Hair follicle dermal papilla cell (primary cell): ENCODE measurements at places on chromosomes 7 and 10. TPM values are rescaled to one million over a fixed set of nuclear protein-coding genes. Genes with fewer than 3 reads are reported as not detected.

Gene TAS2R38
- total RNA-seq, result not detected in 2 replicates

Gene COBL
- not detected in 2 replicates for total RNA-seq

Gene OR2A25
- not detected in 2 replicates for total RNA-seq

Gene STOX1
- total RNA-seq, result under 0.01 and 0.12 TPM in 2 replicates

Gene VSIR
- 52.4 and 52.9 TPM in 2 replicates for total RNA-seq

Gene PDE6C
- total RNA-seq, result not detected in 2 replicates

Gene MRLN
- total RNA-seq, result not detected in 2 replicates

Gene FKBP9
- 590 and 600 TPM in 2 replicates for total RNA-seq

Gene KNDC1
- total RNA-seq, result 0.49 and 0.73 TPM in 2 replicates

Gene CXCL12
- 269 and 307 TPM in 2 replicates for total RNA-seq

Gene MYO3A
- not detected in 2 replicates for total RNA-seq

Gene SLC13A1
- not detected in 2 replicates for total RNA-seq

Gene COL13A1
- 9.5 and 15.4 TPM in 2 replicates for total RNA-seq

Gene SRRM3
- total RNA-seq, result 0.85 and 1.9 TPM in 2 replicates

Gene SH2D4B
- not detected in 2 replicates for total RNA-seq

Gene TUBB8
- total RNA-seq, result not detected in 2 replicates
